Stimulated activated CD8-positive, alpha-beta memory T cell treated with anti-CD3 and anti-CD28 coated beads, Interleukin-7, amount 100 ng/mL, for 1 hour (primary cell): ENCODE measurements at places on chromosomes 12 and 14.

- DNase-seq, result no peak
Observed at GRCh38 chr12:120960657-120961056, 17.7 kb upstream of the HNF1A start.

- no peak for DNase-seq
Observed at GRCh38 chr12:58395056-58395455, 453.7 kb downstream of the ATP23 start.

DNA sequence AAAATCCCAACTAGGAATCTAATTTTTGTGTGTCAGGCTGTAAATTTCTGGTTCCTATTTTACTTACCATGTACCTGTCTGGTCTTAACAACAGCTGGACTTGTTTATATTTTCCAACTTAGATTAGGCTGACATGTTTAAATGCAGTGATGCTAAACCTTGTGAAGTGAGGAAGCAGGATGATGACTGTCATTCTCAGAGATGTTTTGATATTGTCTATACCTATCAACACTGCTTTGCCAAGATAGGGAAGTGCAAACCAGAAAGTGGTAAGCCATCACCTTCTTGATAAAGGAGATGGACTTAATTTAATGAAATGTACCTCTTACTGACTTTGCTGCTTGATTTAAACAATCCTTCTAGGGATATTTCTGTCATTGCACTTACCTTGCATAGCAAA, 2.1 kb downstream of the BICD1 start:
- no peak for DNase-seq

GRCh38 chr12:12818701-12819100, 5.6 kb downstream of the DDX47 start:
- no peak for DNase-seq

- no peak for DNase-seq
Observed at GRCh38 chr12:2411616-2412304, 359.0 kb downstream of the CACNA1C start.

DNA sequence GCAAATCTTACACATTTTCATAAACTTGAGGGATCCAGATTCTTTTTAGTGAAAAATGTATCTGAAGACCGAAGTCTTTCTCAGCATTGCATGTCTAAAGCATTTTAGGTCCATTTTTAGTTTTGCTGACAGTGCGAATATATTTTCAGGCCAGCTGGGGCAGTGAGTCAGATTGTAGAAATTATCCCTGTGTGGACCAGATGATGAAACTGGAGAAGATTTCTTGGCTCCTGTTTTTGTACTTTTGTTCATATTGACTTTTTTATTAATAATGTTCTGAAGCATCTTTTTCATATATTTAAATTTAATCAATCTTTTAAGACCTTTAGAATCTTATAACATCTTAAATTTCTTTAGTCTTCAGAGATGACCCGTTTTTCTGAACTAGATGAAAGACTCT, 173.1 kb downstream of the FLRT2 start:
- no peak for DNase-seq

- no peak for DNase-seq
Observed at GRCh38 chr14:93315575-93315974, 17.3 kb downstream of the BTBD7 start.

DNA sequence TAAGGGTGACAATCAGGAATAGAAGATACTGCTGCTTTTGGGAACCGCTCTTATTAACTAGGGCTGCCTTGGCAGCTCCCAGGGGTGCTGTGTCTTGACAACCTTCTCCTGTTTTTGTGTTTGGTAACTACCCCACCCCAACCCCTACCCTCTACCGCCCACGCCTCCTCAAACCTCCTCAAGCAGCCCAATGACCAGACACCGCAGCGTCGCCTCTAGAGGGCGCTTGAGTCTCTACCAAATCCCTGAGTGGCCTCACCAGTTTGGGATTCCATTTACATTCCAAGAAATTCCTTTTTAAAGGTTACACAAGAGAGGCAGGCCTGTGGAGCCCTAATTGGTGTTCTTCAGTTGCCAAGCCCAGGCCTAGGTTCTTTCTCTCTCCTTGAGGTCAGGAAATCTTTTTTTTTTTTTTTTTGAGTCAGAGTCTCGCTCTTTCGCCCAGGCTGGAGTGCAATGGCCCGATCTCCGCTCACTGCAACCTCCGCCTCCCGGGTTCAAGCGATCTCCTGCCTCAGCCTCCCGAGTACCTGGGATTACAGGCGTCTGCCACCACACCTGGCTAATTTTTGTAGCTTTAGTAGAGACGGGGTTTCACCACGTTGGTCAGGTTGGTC, 72.4 kb upstream of the USP44 start:
- no peak for DNase-seq

- DNase-seq, result no peak
Observed at GRCh38 chr14:51094282-51094821, 553 bp downstream of the TRIM9 start.

- DNase-seq, result no peak
Observed at GRCh38 chr12:100656856-100657255, 83.4 kb downstream of the GAS2L3 start.

DNA sequence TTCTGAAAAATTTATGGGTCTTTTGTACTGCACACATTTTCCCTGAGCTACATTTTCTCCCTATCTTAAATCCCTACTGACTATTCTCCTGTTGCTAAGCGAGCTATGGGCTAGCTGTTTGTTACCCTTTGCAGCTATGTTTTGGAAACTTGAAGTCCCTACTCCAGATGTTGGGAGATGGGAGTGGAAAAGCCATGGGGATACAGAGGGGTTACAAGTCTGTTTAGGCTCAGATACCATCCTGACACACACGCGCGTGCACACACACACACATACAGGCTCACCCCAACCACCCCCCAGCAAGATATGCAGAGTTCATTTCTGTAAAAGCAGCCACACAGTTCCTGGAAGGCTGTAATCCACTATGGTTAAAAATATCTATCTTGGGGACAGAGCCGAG, 15.8 kb downstream of the ATP5MC2 start:
- no peak for DNase-seq

- no peak for DNase-seq
Observed at GRCh38 chr14:96949594-96949993, 152.4 kb downstream of the VRK1 start.

- no peak for DNase-seq
Observed at GRCh38 chr12:78559416-78559815, 305.2 kb upstream of the SYT1 start.

GRCh38 chr12:117300174-117300573, 61.3 kb downstream of the NOS1 start:
- DNase-seq, result no peak

- no peak for DNase-seq
Observed at GRCh38 chr12:54169036-54169435, 19.7 kb downstream of the SMUG1 start.

DNA sequence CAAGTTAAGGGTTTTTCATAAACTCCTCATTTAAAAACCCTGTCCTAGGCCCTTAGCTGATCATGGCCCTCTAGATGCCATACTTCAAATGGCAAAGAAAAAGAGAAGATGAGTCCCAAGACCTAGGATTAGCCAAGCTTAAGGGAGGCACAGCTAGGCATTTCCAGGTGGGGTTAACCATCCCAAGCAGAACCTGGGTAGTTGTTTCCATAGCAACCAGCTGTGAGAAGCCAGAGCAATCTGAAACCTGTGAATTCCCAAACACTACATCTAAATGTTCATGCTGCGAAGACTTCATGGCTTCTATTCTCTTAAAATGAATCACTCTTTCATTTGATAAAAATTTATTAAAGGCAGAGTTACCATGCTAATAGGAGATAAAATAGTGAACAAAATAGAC, 372.9 kb downstream of the C12orf50 start:
- no peak for DNase-seq

DNA sequence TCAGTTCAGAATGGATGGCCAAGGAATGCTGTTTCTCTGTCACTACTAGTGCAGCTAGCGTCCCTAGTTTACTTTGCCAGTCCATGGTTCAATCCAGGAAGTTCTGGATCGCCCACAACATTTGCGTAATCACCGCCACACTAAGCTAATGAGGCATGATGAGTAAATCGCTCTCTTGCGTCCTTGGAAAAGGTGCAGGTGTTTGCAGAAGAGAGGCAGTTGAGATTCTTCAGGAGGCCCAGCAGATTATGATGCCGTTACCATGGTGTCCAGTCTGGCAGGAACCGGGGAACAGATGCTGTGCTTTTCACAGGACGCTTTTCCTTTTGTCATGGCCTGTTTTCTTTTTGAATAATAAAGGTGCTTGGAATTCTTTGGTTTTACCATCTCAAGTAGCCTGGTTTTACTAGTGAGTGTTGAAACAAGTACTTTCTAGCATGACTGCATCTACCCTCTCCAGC, 9.0 kb downstream of the TPH2 start:
- no peak for DNase-seq

DNA sequence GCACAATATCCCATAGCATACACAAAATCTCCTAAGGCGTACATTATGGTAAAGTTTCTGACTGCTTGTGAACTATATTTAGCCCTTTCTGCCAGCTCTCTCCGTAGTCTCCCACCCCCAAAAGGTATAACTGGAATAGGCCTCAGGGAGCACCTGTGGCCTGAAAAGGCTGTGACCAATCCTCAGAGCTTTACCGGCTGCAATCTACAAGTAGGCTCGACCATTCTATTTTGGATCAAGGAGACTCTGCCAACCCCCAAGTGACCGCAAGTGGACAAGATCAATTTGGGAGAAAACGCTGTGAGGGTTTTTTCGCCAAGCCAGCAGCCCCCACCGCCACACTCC, 1.2 kb downstream of the PPTC7 start:
- DNase-seq, result no peak

DNA sequence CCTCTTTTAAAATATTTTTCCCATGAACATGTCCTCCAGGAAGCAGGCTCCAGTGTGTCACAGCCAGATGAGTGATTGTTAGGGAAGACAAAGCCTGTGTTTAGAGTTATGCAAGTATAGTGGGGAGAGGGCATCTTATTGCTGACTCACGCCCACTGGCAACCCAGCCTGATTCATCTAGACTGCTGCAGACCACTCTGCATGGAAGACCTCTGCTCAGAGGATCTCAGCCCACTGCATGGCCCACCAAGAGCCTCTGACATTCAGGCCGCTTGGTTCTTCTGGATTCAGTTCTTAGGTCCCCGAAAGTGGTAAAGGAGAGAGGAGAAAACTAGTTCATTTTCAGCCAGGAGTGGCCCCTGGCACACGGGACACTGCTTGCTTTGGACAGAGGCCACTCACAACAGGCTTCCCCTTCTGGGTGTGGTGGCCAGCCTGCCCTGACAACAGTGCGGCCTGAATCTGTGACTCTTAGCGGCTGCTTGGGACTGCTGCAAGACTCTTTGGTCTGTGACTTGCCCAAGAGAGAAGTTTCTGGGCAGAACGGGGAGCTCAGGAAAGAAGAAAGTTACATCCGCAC, 266.3 kb downstream of the ZFP36L1 start:
- no peak for DNase-seq

GRCh38 chr12:75289753-75290152, 40.4 kb downstream of the CAPS2 start:
- DNase-seq, result no peak

- DNase-seq, result no peak
Observed at GRCh38 chr14:101184572-101184971, 281.1 kb upstream of the RTL1 start.

DNA sequence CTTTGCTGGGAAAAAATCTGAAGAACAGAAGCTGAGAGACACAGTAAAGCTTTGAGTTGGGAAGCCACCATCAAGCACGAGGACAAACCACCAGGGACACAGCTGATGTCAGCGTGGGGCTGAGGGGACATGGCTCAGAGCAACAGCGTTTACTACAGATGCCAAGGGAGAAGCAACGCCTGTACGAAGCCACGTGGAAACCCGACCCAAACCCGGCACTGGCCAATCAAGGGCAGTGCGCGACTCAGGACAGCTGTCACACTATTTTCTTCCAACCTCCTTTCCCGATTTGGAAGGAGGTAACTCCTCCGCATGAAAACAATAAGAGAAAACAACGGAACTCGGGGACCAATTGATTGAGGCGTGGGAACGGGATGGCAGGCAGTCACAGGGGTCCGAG, 20.2 kb upstream of the CHGA start:
- DNase-seq, result no peak

GRCh38 chr12:29008786-29009185, 140.3 kb upstream of the FAR2 start:
- no peak for DNase-seq

DNA sequence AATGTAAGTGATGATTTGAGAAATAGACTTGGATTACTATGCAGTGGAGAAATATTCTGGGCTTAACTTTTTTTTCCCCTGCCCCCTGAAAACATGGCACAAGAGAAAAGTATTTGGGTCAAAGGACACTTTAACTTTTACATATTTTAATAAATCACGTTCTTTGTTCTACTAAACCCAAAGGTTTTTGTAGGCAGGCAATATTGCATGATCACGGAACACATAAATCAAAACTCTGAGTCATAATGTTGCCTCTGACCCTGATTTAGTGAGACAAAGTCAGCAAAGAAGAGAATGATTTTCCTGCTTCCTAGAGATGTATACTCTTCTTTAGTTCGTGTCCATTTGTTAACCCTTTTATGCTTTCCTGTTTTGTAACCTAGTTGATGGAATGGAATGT, 38.0 kb downstream of the ABCD2 start:
- no peak for DNase-seq
